Stimulated activated CD8-positive, alpha-beta memory T cell treated with anti-CD3 and anti-CD28 coated beads, Interleukin-7, amount 100 ng/mL, for 48 hours (primary cell): ENCODE measurements at places on chromosomes 5 and 9.

GRCh38 chr5:9482381-9482780 lies 63.5 kb downstream of the SEMA5A start:
- DNase-seq, result no peak

GRCh38 chr9:25396828-25397227 lies 281.4 kb downstream of the TUSC1 start:
- DNase-seq, result no peak

DNA sequence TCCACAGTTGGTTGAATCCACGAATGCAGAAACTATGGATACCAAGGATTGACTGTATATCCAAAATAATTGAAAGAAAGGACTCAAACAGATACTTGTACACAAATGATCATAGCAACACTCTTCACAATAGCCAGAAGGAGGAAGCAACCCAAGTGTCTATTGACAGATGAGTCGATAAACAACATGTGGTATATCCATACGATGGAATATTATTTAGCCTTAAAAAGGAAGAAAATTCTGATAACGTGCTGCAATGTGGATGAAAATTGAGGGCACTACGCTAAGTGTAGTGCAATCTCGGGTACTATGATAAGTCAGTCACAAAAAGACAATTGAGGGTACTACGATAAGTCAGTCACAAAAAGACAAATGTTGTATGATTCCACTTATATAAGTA lies 83.6 kb upstream of the CPEB4 start:
- no peak for DNase-seq

DNA sequence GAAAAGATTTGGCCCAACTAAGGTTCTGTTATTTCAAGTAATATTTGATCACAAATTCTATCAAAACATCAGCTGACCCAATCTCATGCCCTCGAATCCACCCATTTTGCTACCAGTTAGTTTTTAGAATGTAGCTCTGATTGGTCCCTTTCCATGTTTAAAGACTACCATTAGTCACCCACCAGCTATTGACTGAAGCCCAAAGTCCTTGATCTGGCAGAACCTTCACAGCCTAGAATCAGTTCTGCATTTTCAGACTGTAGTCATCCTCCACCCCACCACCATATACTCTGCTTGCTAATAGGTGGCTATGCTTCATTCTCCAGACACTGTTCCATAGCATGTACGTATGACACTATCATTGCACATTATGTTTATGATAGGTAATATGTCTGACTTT lies 182.2 kb upstream of the TARS1 start:
- DNase-seq, result no peak

DNA sequence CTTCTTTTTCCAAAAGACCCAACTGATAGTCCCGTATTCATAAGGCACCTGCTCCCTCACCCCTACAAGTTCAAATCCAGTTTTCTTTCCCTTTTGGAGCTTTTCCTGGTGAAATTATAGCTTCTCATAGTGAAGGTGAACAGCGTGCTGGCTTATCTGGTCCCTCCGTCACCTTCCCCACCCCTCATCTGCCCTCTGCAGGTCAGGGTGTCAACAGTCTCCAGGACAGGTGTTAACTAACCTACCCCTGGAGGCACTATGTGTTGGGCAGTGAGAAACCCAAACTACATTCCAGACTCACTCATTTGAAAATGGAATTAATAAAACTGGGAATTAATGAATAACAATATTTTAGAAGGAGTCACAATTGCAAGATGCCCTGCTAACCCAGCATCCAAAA lies 109.0 kb upstream of the TAS2R1 start:
- DNase-seq, result no peak

DNA sequence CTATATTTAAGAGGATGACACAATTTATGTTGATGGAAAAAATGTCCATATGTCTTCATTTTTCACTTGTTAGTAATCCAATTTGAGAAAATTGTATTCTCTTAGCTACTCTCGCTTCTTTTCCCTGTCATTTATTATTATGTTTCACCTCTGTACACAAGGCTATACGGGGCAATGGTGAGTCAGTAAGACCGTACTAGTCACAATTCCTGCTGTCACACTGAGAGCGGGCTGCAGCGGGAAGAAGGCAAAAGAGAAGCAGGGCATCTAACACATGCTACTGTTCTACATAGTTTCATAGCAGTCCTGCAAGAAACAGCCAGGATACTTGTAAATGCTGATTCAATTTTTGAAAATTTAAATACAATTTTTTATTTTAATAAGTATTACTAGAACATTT lies 23.3 kb upstream of the PRDM9 start:
- no peak for DNase-seq

DNA sequence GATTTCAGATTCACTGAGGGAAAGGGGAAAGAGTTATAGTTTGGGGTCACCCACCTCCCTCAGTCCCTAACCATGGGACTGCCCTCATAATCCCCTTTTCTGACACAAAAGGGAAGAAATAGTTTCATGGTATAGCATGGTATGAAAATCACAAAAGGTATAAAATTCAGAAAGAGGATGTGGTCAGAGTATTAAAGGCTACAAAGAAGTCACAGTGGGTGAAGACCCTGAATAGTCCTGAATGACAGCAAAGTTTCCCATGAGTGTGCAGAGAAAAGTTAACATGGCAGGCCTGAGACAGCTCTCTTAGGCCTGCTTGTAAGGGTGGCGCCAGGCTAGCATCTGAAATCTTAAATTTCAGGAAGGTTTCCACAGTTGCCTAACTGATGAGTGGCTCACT lies 290.6 kb upstream of the ZNF608 start:
- DNase-seq, result no peak

DNA sequence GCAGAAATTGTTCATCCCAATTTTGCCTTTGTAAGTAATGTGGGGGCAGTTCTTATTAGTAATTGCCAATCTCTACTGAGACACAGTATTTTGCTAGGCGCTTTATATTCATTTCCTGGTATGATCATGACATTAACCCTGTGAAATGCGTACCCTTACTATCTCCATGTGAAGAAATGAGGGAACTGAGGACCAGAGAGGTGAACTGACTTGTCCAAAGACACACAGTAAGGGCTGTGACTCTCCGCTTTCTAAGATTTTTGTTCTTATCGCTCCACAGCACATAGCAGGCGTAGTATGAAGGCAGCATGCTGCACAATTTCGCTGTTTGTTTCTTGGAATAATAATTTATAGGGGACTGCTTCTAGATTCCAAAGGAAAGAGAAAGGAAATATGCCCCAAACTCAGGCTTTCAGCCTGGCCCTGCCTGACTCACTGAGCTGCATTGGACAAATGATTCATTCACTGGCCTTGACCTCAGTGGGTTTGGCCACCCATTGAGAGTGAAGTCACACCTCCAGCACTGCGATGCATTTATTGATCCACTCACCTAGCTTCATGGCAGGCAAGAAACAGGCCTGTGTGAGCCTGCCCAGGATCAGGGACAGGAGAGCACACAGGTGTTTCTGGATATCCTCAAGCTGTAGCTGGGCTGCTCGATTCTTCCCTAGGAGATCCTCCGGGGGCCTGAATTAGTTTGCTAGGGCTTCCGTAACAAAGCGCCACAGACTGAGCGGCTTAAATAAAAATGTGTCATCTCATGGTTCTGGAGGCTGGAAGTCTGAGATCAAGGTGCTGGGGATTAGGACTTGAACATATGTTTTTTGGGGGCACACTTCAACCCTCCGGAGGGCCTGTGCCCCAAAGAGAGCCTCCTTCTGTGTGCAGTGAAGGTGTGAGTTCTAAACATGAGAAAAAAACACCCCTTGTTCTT lies 7.2 kb upstream of the DUSP1 start:
- DNase-seq, result peak; percentile 21

DNA sequence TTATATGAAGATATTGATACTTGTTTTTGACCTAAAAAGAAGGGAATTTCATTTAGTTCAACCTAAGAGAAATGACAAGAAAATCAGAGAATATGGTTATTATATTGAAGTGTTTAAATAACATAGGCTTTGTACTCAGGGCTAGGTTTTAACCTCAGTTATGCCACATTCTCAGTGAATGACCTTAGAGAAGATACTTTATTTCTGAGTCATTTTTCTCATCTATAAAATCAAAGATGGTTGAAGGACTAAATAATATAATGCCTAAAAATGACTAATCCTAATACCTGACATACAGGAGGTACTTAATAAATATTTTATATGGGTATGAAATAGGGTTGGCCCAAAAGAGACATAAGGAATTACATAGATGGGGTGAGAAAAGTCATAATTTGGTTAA lies 32.3 kb downstream of the DIMT1 start:
- DNase-seq, result no peak

- no peak for DNase-seq
Measured at GRCh38 chr5:157602505-157602904, 26.9 kb upstream of the ADAM19 start.

DNA sequence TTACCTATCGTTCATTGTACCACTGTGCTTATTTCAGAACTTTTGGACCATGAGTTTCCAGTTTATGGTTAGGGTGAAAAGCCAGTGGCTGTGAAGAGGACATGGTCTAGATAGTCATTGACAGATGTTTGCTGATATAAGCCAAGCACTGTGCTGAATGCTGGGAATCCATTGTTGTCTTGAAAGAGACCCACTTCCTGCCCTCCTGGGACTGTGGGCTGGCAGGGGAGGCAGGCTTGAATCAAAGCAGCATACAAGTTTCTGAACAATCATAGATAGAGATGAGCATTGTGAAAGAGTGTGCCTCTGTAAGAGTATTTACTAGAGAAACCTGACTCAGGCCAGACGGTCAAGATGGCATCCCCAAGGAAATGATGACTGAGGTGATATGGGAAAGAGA lies 73.4 kb downstream of the NMUR2 start:
- no peak for DNase-seq

GRCh38 chr5:100430268-100431195 lies 104.6 kb upstream of the FAM174A start:
- no peak for DNase-seq

DNA sequence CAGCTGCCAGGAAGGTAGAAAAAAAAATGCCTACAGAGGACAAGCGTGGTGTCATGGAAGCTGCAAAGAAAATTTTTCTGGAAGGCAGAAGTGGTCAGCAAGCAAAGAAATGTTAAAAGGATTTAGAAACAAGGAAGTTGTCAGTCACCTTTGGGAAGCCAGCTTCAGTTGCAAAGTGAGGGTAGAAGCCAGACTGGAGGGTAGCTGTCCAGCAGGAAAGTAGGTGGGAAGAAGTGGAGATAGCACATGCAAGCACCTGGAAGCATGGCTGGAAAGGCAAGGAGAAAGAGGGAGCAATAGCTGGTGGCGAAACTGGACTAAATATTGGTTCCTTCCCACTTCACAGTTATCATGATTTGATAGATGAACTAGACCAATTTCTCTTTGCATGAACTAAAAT lies 54.3 kb downstream of the ADRB2 start:
- DNase-seq, result no peak

DNA sequence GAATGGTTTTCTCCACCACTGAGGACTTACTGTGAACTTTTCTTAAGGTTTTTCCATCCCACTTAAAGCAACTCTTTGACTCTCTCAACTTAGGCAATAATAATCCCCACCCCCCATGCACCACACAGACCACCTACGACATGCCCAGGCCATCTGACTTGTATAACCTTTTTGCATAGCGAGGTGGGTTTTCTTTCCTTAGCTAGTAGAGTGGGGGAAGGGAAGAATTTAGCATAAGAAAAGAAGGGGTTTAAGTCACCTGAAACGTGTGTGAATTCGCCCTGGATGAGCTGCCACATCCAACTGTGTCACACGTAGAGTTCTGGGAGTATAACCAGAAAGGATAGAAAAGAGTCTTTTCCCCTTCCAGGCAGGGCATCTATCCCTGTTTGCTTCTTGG lies 262.7 kb downstream of the YTHDC2 start:
- DNase-seq, result no peak

GRCh38 chr5:41264019-41264418 lies 50.7 kb upstream of the C6 start:
- DNase-seq, result no peak

GRCh38 chr5:76794871-76795270 lies 24.0 kb upstream of the F2RL1 start:
- no peak for DNase-seq

DNA sequence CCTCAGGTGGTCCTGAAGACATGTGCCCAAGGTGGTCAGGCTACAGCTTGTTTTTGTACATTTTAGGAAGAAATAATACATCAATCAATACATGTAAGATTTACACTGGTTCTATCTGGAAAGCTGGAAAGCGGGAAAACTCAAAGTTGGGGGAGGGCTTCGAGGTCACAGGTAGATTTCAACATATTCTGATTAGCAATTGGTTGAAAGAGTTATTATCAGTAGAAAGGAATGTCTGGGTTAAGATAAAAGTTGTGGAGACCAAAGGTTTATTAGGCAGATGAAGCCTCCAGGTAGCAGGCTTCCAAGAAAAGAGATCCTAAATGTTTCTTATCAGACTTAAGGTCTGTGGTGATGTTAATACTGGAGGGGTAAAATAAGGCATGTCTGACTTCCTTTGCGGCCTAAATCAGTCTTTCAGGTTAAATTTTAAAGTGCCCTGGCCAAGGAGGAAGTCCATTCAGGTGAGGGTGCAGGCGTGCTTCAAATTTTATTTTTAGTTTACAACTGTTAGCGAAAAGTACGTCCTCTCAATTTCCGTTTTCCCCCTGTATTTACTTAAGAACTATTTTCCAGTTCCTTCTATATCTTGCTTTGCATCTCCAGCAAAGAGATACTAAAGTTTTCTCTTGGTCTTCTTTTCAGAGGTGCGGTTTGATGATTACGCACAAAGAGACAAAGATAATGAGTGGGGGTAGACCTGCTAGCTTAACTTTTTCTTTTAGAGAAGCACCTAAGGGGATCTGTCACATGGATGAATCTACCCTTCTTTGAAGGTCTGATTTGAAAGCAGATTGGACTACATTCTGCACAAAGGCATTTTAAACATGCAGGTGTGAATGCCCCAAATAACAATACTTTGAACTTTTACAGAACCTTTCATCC lies 578.6 kb downstream of the RAB3C start:
- DNase-seq, result no peak

DNA sequence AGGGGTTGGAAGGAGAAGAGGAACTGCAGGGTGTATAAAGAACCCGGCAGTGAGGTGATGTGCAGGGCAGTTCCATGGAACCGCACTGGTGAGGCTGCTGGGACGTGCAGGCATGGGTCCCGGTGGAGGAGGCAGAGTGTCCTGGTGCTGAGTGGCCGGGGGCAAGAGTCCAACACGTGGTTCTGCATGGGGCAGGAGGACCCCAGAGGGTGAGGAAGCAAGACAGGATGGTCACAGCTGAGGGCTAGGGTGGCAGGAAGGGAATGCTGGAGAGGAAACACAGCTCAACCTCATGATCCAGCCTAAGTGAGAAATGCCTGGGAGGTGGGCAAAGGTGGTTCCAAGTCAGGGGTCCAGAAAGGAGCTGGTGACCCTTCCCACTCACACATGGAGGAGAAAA lies 87.2 kb downstream of the S1PR3 start:
- no peak for DNase-seq

DNA sequence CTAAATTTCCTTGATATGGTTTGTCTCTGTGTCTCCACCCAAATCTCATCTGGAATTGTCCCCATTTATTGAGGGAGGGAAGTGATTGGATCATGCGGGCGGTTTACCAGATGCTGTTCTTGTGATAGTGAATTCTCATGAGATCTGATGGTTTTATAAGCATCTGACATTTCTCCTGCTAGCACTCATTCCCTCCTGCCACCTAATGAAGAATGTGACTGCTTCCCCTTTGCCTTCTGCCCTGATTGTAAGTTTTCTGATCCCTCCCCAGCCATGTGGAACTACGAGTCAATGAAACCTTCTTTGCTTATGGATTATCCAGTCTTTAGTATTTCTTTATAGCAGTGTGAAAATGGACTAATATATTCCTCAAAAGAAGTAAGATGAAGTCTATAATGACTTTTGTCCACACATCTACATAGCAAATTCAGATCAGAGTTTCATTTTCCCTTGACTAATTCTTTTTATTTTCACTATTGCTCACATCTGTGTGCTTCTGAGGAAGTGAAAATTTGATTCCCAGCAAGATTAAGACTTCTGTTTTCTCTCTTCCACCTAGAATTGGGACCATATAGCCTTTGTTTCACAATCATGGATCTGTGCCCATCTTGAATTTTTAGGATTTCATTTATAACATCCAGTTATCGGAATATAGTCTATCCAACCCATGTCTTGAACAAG lies 393.5 kb downstream of the DMAC1 start:
- no peak for DNase-seq
